Daoy (cell line): ENCODE measurements at places on chromosomes 3 and 15.

DNA sequence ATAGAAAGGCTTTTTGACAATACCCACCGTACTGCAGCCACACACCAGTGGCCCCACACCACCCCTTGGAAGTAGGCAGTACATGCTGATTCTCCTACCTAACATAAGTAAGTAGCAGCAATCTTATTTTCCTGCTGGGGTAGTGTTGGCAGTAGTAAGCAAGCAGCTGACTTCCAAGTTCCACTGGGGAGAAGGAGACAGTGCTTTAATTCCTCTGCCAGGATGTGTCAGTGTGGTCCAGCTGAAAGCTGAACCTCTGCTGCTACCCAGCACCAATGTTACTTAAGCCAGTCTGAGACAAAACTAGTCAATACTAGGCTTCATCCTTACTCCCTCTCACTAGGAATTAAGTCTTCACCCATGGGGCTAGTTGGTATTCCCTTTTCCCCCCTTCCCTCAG, 74.7 kb downstream of the DZIP3 start:
- DNase-seq: no peak

DNA sequence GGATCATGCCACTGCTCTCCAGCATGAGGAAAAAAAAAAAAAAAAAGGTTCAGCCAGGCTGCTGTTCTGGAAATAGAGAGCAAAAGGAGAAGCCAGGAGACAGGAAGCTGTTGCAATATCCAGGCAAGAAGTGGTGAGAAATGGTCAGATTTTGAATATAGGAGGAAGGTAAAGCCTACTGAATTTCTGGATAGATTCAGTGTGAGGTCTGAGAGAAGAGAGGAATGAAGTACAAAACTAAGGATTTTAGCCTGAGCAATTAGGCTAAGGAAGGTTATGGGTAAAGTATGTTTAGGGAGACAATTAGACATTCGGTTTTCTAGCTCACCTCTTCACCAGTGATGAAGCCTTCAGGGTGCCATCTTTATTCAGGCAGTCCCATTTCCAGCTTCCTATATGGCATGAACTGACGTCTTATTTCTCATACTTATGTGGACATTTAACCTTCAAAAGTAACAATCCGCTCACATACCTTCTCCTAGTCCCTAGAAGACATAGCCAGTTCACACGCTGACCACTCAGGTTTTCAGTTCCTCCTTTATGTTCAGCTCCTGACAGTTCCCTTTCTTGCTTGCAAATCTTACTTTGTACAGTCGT, 57.2 kb downstream of the KIF9 start:
- no peak for DNase-seq

GRCh38 chr15:78841376-78841706, 30.1 kb upstream of the ADAMTS7 start:
- no peak for DNase-seq

- DNase-seq: no peak
These were observed 19.4 kb downstream of the CCDC32 start for GRCh38 chr15:40545457-40545856.

DNA sequence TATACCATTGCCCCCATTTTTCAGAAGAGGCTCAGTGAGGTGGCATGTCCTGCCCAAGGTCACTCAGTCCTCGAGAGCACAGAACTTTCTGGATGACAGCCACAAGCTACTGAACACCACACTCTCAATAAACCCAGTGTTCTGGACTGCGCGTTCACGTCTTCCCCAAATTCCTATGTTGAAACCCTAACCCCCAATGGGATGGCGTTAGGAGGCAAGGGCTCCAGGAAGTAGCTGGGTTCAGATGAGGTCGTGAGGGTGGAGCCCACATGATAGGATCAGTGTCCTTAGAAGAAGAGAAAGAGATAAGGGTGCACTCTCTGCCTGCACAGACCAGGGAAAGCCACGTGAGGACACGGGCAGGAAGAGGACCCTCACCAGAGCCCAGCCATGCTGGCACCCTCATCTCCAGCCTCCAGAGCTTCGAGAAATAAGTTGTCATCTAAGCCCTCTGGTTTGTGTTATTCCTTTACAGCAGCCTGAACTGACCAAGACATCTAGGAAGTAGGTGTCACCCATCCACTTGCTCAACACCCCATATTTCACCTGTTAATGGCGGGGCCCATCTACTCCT, 324.0 kb downstream of the UACA start:
- DNase-seq: no peak

GRCh38 chr15:89068325-89068784, 19.9 kb upstream of the ABHD2 start:
- DNase-seq: peak; percentile 78

DNA sequence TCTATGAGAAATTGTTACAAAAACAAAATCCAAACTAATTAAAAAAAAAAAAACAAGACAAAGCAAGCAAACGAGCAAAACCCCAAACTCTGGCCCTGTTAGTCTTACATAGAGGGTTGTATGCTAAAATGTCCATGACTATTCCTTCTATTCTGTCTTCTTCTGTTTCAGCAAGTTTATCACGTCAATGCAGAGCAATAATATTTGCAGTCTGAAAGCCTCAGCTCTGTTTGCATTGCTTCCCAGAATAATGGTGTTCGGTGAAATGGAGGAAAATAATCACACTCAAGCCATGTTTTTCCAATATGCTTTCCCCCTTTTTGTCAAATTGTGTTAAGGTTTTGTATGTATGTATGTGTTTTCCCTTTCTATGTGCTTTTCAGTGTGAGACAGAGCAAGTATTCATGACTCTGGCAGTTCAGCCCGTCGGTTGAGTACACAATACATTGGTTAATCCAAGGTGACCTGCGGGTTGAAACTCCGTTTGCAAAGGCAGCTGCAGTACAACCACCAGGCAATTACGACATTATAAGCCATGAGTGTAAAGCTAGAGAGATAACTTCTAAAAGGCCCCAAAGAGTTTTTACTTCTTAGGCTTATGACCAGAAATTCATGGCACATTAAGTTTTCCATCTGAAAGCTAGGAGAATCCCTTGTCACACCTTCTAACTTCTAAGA, 34.9 kb upstream of the MAGI1 start:
- no peak for DNase-seq
